ENCODE measurements at places on chromosomes 6 and 20.
A peak's percentile ranks its signal among the peaks of the same experiment; 100 is the strongest.

- DNase-seq = peak; percentile 47
These were observed 1.1 kb downstream of the ABRACL start for GRCh38 chr6:139029470-139030227.

DNA sequence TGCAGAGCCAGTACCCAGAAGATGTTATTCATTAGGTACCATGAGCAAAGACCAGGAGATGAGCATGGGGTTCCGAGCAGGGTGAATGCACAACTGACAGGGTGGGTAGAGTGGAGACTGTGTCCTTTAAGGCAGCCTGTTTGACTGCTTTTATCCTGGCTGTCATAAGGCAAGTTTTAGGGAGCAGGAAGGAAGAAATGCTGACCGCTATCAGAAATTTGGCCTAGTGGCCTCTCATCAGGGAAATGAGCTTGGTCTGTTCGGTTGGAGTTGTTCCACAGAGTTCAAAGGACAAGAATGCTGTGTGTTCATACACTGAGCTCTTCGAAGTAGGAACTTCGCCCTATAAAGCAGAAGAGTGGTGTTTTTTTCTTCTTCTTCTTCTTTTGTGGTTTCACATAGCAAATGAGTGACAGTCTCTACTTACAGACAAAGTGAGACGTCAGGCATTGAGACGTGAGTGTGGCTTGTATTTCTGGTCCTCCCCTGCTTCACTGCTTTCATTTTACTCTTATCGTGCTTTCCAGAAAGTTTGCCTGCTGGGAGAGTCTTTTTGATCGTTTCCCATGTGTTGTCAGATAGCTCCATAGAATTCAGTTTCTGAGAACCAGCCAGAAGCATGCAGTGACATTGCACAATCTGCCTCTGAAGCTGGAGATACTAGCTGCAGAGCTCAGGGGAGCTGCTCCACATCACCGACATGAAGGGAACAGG is at the start of gene CASS4:
Gene CASS4, plus strand, starts transcription at position 502 of the 714 bp plus-strand sequence. Its CDS starts 199 bp downstream, at position 701.
- DNase-seq = no peak

DNA sequence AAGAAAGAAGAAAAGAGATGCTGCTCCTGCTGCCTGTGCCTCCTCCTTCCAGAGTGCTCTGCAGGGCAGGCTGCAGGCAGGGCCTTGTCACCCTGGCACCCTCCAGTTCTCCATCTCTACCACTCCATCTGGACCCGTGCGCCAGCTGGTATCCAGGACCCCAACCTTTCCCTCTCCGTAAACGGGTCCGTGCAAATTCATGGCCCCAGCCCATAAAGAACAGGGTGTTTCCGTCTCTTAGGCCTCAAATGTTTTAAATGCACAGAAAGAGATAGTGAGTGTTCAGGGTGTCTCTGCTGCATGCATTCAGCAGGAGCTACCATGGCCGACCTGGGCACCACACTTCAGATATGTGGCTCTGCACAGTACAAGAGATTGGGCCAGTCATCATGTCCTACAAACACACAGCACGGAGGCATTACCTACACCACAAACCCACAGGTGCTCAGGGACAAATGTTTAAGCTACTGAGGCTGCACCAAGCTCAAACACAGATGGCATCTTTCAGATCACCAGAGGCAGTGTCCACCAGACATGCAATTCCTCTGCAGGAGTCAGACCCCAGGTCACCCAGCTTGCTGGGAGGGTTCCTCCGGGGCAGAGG is 258.1 kb downstream of the DLL1 start:
- DNase-seq = peak; percentile 39

GRCh38 chr6:32184084-32184640 is at the start of gene AGER:
Gene AGER (minus strand): TSS chr6:32184253. CDS start chr6:32184222, 31 bp downstream.
- DNase-seq = no peak

DNA sequence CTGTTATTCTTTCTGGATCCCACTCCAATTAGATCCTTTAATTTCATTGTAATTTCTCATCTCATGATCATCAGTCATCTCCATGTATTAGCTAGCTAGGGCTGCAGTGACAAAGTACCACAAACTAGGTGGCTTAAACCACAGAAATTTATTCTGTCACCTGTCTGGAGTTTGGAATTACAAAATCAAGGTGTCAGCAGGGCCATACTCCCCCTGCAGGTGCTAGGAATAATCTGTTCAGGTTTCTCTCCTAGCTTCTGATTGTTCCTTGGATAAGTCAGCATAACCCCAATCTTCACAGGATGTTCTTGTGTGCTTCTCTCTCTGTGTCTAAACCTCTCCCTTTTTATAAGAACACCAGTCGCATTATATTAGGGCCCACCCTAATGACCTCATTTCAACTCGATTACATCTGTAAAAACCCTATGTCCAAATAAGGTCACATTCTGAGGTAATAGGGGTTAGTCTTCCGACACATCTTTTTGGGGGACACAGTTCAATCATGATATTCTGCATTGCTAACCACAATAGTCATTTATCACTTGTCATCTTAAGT is 40.5 kb downstream of the BEND6 start:
- DNase-seq = no peak

- DNase-seq = no peak
These were observed 142.3 kb downstream of the FARS2 start for GRCh38 chr6:5403609-5404008.

- DNase-seq = peak; percentile 78
These were observed 35.6 kb downstream of the CNKSR3 start for GRCh38 chr6:154474648-154475428.

DNA sequence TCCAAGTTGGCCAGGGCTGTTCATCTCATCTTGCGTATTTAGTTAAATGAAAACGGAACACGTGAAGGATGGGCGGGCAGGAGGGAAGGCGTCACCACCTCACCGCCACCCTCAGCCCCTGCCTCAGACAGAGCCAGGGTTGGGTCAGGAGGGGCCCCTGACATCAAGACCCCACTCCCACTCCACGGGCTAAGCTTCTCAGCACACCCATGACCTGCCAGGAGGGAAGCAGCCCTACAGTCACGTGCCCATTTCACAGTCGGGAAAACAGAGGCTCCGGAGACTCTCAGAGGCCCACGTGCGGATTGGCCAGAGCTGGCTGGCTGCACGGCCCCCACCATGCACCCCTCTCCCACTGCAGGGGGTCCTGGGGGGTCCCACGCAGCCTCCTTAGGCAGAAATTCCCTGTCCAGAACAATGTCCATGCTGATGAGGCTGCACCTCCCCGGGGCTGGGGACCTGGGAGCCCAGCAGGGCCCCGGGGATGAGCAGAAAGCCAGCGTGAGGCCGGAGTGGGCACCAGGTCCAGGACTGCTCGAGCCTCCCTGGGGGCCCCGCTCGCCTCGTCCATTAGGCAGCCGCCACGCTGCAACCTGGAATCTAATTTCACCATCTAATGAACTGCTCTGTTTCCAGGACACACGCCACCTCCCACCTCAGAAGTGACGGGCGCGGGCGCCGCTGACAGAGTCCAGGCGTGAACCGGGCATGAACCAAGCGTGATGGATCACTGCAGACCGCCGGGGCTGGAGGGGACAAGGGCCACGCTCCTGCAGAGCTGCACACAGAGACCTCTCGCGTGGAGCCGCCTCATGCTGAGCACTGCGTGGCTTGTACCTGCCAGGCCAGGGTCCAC is 15.8 kb downstream of the KCNQ2 start:
- DNase-seq = no peak

- DNase-seq = no peak
These were observed 73.1 kb downstream of the OPN5 start for GRCh38 chr6:47854971-47855370.

DNA sequence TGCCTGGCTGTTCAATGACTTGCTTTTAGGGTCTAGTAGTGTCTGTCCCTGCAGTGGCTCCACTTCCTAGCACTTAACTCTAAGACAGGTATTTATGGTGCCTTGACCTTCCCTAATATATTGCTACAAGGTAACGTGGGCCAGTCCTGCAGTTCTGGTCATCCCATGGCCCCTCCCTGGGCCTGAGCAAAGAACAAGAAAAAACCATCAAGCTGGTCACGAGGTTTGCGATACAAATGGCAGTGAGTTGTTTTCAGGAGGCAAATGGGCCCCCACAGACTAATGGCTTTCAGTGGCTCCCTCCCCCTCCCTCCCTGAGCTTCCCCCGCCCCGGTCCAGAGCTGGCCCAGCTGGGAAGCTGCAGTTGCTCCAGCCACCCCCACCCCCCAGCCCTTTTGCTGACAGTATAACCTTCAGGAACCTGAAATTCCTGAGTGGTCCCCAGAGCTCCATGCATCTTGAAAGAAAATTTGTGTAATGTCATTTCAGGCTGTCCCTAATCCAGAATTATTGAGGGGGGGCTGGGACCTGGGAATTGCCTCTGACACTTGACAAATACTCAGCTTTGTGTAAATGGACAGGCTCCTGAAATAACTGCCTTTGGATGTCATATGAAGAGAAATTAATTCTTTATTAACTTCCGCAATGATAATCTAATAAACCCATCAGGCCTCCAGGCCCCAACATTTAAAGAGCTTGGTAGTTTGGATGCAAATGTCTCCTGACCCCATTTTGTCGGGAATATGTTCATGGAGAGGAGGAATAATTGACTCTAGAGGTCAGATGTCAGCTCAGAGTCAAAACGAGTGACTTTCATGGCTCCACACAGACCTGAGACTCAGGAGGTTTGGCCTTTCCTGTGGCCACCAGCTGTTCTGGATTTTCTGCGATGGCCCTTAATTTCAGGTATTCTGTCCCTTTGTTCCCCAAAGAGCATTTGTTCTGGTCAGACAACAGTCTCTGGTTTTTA is 153.2 kb upstream of the TOP1 start:
- no peak for DNase-seq

DNA sequence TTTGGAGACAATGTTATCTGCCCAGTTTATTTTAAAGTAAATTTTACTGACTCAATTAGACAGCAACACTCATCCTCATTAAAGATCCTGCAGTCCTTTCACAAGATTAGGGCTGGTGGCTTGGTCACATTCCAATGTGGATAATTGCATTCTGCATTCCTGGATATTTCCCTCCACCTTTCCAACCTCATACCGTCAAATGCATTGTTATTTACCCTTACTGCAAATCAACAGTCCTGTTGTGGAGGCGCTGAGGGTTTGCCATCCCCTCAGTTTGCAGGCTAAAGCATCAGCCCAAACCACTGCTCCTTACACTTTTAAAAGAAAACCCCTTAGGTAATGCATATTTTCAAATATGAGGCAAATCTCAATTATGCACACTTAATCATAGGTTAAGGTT is 5.4 kb downstream of the CITED2 start:
- no peak for DNase-seq

- peak; percentile 27 for DNase-seq
These were observed 118.0 kb upstream of the FRMD1 start for GRCh38 chr6:168196881-168197635.

DNA sequence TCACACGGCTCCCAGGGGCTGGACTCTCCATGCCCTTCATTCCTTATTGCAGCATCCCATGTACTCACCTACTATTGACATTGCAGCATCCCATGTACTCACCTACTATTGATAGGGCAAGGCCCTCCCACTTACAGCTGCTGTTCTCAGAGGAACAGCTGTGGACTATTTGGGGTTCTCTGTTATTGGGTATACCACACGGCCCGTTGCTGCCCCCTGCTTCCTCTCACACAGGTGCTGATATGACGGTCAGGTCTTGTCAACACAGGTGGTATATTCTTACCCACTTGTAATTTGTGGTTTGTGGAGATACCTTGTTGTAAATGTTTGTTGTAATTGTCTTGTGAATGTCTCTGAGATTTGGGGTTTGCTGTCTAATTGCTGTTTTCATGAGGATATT is 18.8 kb downstream of the ALDH5A1 start:
- DNase-seq = no peak

- no peak for DNase-seq
These were observed 336.8 kb downstream of the RFPL4B start for GRCh38 chr6:112683926-112684325.

GRCh38 chr6:106446983-106447382 is 86.5 kb downstream of the CRYBG1 start:
- DNase-seq = no peak
